ENCODE measurements at places on chromosomes 12 and 14.

DNA sequence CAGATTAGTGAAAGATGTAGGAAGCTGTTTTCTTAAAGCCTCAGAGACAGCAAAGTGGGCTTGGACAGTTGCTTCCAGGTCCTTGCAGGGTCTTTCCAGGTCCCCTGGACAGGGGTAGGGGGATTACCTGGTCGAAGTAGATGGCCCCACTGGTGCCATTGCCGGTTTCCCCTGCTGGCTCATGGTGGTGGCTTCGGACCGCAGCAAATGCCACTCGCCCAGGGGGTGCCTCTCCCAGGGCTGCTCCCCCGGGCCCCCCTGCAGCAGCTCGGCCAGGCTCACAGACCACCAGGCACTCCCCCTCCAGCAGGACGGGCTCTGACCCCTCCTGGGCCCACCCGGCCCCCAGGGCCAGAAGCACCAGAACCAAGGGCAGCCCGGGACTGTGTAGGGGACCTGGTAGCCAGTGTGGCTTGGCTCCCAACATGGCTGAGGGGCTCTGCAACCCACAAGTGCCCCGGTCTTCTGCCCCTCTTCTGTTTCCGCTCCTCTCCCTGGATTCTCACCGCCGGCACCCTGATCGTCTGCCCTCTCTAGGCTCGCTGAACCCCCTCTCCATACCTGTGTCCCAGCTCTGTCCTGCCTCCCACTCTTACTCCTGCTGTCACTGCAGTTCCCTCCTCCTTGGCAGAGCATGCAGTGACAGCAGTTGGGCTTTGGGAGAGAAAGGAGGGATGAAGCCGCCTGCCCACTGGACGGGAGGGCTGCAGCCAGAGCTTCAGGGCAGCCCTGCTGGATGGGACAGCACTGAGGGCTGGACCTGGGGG lies 657 bp downstream of the CBLN3 start:
- no peak for DNase-seq

DNA sequence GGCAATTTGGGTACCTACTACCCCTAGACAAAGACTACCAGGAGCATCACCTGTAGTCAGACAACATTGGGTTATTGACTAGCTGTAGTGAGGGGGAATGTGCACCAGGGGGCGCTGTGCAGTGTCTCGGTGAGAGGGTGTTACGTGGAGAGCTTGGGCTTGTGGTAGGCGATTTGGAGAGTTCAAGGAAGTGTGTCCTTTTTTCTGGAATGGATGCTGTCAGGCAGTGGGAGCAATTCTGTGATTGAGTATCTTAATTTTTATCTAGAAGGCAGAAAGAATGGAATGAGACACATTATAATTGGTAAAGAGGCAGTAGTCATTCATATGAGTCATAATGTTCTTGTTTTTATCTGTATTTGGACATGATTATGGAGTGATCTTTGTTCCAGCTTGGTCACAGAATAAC lies 187.7 kb downstream of the GALC start:
- DNase-seq: no peak

- DNase-seq: no peak
Measured at GRCh38 chr12:119710374-119710964, 42.5 kb downstream of the PRKAB1 start.

GRCh38 chr12:75759196-75759595 lies 247.8 kb upstream of the KRR1 start:
- no peak for DNase-seq

DNA sequence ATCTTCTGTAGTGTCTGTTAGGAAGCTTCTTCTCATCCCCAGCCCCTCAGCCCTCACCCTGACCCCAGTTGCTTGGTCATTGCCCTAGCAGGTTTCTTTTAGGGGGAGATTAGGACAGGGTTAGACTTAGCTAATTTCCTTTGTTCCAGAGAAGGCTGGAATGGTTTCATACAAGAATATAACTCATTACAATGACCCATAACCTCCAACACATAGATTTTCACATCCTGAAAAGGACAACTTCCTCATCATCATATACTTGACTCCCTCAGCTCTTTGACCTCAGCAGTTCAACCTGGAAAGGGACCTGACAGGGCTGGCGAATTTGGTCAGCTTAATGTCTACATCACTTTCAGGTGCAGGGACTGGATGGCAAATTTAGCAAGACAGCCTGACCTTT lies 8.0 kb upstream of the BHLHE41 start:
- no peak for DNase-seq

- DNase-seq: no peak
Measured at GRCh38 chr12:52022841-52023181, 16.1 kb downstream of the TAMALIN start.

GRCh38 chr14:102316338-102316742 lies 3.2 kb upstream of the ZNF839 start:
- no peak for DNase-seq

GRCh38 chr12:89208661-89209096 lies 143.6 kb downstream of the DUSP6 start:
- DNase-seq: no peak

DNA sequence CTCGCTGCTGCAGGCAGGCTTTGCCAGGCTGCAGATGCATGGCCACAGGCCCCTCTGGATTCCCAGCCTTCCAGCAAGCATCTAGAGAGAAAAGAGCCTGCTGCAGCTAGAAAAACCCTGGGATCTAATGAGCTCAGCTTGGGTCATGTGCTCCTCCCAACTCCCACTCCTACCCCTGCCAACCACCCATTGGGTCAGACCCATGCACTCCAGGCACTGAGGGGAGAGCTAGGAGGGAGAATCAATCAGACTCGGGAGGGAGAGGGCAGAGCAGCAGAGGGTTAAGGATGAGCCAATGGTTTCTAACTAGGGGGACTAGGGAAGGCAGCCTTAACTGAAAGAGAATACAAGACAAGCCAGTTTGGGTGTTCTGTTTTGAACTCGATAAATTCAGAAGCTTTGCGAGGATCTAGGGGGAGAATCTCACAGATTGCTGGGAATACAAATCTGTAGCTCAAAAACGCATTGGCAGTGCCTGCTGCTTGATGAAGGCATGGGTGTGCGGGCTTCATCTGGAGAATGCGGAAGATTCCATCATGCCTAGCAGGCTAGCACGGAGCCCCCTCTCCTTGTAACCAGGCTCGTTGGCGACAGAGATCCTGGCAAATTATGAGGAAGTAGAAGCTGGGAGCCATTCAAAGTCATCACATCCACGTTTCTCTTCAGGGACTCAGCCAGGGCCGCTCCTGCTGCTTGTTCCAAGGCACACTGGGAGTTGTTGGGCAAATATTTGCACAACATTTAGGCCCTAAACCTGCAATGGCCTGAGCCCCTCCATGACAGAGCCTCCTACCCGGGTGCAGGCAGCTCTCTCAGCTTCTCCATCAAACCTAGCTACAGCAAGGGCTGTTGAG lies 56.4 kb downstream of the VCPKMT start:
- no peak for DNase-seq

DNA sequence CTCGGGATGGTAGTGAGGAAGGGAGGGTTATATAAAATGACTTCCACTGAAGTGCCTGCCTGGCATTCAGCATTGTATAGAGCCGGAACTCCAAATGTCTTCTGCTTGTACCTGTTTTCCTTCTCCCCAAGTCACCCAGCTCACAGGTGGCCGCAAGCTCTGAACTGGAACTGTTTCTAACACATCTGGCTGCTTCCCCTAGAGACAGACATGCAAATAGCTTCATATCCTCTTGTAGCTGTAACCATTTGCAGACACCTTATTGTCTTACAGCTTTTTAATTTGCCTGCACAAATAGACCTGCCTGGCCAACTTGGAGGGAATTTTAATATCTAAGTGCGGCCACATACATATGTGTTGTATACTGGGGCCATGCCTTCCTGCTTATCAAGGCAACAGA lies 126.0 kb downstream of the CHST11 start:
- DNase-seq: no peak

- DNase-seq: no peak
Measured at GRCh38 chr14:57811998-57812546, 53.8 kb downstream of the SLC35F4 start.

- DNase-seq: no peak
Measured at GRCh38 chr14:104678901-104679705, 10.3 kb upstream of the INF2 start.

DNA sequence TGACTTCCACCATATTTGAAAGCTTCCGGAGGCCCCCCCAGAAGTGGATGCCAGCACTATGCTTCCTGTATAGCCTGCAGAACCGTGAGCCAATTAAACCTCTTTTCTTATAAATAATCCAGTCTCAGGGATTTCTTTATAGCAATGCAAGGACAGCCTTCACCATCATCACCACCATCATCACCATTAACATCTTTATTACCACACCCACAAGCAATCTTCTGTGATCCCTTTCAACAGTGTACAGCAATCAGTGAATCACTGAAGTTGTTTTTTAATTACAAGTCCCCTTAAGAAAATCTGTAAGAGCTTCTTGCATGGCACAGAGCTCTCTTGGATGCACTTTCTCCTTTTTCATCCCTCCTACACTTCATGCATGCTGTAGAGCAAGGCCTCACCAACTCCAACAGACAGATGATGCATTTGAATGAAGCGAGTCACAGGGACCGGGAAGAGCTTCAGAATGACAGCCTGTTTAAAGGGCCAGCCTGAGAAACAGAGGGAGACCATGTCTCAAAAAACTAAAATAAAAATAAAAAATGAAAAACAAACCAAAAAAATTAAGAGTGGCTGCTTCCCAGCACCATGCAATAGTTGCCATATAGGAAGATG lies 83.6 kb upstream of the VASH1 start:
- no peak for DNase-seq

DNA sequence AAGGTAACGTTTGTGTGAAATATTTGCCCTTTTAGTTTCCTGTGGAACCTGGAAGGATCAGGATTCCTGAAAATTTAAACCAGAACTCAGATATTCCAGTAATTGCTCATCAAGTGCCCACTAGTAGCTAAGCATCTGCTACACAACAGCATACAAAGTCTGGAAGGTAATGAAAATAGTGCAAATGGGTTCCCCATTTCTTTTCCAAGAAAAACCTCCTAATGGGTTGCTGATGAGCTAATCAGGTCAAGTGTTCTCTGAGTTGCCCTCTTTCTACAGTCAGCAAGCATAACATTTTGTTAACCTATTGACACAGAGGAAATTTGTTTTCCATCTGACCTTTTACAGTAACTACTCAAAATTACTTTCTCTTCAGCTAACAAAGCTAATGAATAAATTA lies 83.6 kb upstream of the PMCH start:
- no peak for DNase-seq

- DNase-seq: no peak
Measured at GRCh38 chr12:92047393-92047826, 98.2 kb downstream of the BTG1 start.

DNA sequence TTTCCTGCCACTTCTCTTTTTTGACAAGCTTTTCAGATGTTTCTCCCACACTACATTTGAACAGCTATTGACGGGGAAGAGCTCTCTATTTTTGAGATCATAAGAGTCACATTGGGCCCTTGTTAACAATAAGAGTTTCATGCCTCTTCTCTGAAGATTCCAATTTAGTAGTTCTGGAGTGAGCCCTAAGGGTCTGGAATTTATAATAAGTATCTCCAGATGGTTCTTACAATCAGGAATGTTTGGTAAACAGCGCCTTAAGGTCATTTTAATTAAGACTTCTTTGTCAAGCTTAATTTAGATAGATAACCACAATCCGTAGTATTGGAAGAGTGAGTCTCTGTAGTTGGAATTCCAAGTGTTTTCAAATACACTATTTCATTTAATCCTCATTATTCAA lies 60.6 kb upstream of the HECTD1 start:
- DNase-seq: no peak

DNA sequence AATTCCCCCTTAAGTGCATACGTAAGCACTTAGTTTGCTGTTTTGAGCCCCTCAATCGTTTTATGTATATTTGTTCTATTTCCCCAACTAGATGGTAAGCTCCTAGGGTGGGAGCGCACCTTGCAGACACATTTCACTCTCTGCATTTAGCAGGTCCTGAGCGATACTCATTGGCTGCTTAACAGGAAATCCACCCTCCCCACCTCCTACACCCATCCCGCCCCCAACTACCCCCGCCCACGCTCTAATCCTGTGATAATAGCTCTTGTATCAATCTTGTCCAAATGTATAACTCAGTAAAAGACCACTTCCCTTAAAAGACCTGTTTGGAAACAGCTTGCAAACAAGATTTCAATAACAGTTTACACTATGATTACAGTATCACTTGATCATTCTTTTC lies 8.1 kb downstream of the LPAR5 start:
- no peak for DNase-seq

GRCh38 chr12:67517181-67517887 lies 131.2 kb upstream of the DYRK2 start:
- no peak for DNase-seq

GRCh38 chr14:33432407-33433023 lies 493.8 kb downstream of the NPAS3 start:
- no peak for DNase-seq
